ENCODE measurements at places on chromosomes 6 and 20. TPM values are rescaled to one million over a fixed set of nuclear protein-coding genes. Genes with fewer than 3 reads are reported as not detected.

DNA sequence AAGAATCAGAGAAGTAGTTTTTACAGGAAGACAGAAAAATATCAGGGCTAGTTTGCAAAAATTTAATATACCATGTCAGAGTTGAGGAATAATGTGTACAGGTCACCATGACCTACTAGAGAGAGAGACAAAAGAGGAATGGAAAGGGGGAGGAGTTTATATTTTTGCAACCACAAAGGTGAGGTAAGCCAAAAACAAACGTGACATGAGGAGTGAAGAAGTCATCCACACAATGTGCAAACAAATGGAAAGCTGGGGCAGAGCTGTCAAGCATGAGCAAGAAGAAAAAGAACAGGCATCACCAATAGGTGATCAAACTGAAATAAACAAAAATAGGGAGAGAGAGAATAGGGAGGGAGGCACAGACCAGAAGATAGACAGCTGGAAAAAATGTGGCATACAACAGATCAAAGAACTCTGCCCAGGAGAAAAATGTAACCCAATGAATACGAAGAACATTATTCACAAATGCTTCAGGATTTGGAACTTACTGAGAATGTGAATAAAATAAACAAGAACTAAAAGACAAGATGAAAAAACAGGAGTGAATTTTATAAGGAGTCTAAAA, 15.5 kb downstream of the RARS2 start:
- peak; percentile 52 for ATAC-seq

GRCh38 chr20:63374504-63374903, 13.4 kb upstream of the CHRNA4 start:
- ATAC-seq, result no peak

- ATAC-seq, result no peak
Observed at GRCh38 chr6:5202941-5203340, 57.8 kb downstream of the LYRM4 start.

GRCh38 chr6:150734235-150734634, 131.3 kb upstream of the MTHFD1L start:
- ATAC-seq, result no peak

DNA sequence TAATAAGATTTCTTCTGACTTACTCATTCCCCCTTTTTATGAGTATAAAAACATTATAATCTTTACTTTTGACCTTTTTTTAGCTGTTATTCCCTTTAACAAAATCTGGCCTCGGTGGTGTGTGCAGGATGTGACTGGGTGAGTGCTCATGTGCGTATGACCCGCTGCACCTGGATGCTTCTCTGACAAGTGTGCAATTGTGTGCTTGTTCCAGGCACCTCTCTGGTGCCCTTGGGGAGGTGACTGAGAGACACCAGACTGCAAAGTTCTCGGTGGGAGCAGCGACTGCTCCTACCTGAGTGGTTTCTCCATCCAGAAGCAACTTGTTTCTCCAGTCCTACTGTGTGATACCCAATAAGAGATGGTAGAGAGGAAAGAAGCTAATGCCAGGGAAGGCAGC, 65.0 kb downstream of the ISM1 start:
- no peak for ATAC-seq

DNA sequence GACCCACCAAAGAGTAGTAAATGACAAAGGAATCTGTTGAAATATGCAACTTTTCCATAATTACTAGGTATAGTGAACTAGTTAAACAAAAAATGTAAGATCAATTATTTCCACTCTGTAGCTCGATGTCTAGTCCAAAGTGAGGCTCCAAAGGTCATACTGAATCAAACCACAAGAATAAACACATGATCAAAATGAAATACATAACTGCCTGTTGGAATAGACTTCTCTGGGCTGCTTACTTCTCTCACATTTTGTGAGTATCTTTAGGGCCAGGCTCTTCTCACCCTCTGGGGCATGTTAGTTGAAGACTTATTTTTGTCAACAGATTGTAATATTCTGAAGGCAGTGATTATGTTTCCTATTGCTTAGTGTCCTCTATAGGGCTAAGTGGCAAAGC, 103.7 kb upstream of the TMEM170B start:
- no peak for ATAC-seq

DNA sequence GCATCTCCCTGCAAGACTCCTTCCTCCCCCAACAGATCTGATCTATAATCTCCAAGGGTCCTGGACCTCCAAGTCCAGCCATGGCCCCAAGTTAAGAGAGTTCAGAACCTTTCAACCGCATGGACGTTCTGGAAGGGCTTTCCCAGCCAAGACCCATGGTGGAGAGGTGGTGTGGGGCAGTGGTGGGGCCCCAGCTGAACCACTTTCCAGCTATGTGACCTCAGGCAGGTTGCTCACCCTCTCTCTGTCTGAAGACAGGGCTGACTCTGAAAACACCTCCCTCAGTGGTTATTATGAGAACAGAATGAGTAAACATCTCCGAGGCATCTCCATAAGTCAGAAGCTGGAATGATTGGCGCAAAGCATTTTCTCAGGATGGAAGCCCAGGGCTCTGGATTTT, 887 bp downstream of the CLPS start:
- ATAC-seq, result no peak

GRCh38 chr6:39886871-39887270, 47.4 kb downstream of the MOCS1 start:
- no peak for ATAC-seq

- ATAC-seq, result no peak
Observed at GRCh38 chr6:54017877-54018276, 93.4 kb upstream of the MLIP start.

- ATAC-seq, result no peak
Observed at GRCh38 chr20:31568041-31568731, 36.9 kb upstream of the ID1 start.

Gene HTR1E
- 0.19 TPM for total RNA-seq

Gene NOX3
- not detected for total RNA-seq

Data from motor neuron (in vitro differentiated cells).